ENCODE measurements at places on chromosomes 12 and 14.

DNA sequence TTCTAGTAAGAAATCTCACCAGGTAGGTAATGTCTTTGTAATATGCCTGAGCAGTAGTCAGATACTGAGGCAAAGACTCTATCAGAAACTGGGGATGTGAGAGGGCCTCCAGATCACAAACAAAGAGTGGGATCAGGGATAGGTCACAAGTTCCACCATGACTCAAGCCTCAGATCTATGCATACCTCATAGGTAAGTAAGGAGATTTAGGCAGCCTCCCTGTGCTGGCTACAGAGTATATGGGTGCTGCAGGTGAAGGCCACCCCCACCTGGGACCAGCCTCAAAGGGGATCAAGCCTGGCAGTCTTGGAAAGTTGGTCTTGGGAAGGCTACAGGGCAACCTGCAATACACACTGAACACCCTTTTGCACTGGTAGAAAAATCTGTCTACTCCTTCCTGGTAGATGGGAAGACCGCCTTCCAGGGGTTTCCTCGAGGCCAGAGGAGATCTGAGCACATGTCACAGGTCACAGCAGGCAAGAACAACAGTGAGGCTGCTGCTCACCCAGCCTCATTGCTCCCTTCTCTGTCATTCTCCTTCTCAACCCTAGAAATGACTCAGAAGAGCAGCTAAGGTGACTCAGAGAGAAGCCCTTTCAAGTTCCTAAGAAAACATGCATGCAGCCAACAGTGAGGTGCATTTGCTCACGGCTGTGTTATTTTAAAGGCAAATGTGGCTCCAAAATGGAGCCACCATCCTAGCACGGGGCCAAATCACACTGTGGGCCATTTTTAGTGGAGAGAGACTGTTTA lies 143.4 kb upstream of the CDKN3 start:
- DNase-seq, result no peak

- DNase-seq, result no peak
These were observed 234.9 kb upstream of the PLEKHG7 start for GRCh38 chr12:92467886-92468285.

- DNase-seq, result no peak
These were observed 18.6 kb downstream of the PRORP start for GRCh38 chr14:35140718-35141581.

- DNase-seq, result no peak
These were observed 22.9 kb upstream of the KRT83 start for GRCh38 chr12:52344111-52344510.

- no peak for DNase-seq
These were observed 129.5 kb downstream of the KIF26A start for GRCh38 chr14:104267895-104268294.

DNA sequence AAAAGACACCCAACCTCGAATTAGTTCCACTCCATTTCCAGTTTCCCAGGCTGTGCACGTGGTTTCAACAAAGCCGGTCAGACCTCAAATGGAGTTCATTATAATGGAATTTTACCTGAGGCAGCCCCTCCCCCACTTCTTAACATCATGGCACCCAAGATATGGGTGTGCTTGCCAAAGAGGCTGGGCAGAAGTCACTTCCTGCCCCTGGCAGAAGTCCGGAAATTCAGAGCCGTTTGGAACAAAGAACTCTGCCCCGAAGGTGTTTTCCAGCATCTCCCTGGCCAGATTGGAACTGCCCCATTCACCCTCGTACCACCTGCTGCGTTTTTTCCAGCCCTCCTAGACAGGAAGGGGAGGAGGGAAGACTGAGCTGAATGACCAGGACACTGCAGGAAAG lies 8.2 kb downstream of the VDR start:
- DNase-seq, result no peak

DNA sequence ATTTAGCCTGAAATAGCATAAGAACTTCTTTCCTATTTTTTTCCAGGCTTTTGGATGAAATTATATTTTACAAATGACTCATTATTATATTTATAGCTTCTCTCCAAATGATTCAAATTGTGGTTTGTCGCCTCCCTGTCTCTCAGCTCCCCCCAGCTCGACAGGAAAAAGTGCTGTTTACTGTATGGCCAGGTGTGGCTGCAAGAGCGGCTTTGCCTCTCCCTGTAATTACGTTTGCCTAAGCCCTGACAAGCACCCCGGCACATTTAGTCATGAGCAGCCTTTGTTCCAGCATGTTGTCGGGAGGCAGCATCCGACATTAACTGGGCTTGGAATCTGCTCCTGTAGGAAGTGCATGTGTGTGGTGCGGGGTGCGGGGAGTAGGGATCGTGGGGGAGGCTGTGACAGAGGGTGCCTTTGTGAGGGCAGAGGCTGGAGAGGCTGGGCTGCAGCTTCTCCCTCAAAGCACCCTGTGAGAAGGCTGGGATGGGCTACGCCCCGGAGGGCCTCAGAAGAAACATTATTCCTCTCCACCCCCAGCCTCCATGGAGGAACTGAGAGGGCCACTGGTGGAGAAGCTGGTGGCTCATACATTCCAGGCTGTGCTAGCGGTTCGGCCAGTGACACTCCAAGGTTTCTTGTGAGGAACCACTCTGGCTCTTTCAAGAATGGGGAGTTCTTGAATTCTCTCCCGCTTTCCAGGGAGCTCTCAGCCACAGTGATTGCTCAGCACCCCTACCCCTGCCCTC lies 42.1 kb upstream of the CTDSP2 start:
- no peak for DNase-seq

GRCh38 chr12:1593174-1594005 lies 991 bp downstream of the FBXL14 start:
- no peak for DNase-seq

- no peak for DNase-seq
These were observed 24.1 kb downstream of the ANKRD13A start for GRCh38 chr12:110023059-110023980.

DNA sequence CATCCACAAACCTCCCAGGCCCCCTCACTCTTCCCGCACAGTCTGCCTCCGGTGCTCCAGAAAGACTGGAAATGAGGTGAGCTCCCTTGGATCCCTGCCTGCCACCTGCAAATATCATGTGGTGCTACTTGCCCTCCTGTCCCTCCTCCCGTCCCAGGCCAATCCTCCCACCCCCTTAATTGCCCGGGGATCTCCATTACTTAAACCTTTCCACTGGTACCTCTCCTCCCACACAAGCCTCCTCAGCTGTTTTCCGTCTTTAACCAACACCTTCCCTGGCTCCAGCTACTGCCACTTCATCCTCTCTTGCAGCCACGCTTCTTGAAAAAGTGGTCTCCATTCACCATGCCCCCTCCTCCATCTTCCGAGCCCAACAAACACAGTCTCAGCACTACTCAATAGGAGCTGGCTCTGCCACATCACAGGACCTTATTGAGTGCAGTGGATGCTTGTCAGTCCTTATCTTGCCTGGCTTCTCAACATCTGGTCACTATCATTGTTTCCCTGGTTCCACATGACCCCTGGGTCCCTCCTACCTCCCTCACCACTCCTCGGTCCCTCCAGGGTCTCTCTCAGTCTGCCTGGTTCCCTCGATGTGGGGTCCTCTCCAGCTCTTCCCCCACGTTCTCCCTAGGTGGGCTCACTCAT lies 11.5 kb downstream of the FAIM2 start:
- no peak for DNase-seq

DNA sequence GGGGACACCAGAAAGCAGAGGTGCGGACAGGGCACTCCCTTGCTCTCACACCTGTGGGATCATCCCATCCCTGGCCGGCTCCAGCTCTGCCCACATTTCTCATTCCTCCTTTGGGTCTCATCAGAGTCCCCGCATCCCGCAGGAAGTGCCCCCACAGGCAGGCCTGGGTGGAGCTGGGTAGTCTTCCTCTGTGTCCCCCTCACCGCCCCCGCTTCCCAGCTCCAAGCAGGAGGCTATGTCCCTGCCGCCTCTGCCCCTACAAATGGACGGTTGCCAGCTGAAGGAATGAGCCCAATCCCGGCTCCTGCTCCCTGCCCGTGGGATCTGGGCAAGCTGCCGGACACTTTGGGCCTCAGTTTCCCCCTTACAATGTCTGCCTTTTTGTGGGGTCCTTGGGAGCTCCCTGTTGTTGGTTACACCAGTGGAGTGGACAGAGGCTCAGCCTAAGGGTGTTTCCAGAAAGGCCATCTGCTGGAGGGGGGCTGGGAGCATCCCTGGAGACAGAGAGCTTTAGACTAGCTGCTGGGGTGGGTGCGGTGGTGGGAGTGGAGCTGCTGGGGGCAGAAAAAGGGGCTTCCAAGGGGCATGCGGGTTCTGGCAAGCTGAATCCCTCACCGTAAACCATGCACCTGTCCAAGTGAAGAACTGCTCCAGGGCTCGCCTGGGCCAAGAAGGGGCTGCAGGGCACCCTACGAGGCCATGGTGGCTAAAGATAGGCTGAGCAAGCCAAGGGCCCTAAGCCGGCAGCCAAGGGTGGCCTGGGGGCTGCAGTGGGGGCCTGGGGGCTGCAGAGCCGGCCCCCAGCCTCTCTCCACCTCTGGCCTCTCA lies 7.9 kb upstream of the GPR132 start:
- DNase-seq, result no peak

DNA sequence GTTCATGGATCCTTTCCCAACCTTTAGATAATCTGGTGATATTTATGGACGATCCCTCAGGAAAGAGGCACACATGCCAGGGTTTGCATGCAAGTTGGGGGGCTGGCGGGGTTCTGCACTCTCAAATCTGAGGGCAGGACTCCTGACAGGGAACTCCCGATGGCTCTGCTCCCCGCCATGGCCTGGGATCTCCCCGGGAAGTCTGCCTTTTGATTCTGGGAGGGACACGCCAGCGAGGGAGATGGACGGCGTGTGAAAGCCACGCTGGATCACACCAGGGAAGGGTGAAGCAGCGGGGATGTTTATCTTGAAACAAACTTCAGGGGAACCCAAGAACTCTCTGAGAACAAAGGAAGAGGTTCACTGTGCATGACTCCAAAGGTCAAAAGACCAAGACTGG lies 43.6 kb downstream of the LGMN start:
- DNase-seq, result no peak

- DNase-seq, result no peak
These were observed 19.9 kb downstream of the PLBD2 start for GRCh38 chr12:113378291-113378690.

GRCh38 chr12:124233041-124233796 lies 61.7 kb upstream of the RFLNA start:
- no peak for DNase-seq

- no peak for DNase-seq
These were observed 303.9 kb downstream of the TTC6 start for GRCh38 chr14:37899365-37899764.

DNA sequence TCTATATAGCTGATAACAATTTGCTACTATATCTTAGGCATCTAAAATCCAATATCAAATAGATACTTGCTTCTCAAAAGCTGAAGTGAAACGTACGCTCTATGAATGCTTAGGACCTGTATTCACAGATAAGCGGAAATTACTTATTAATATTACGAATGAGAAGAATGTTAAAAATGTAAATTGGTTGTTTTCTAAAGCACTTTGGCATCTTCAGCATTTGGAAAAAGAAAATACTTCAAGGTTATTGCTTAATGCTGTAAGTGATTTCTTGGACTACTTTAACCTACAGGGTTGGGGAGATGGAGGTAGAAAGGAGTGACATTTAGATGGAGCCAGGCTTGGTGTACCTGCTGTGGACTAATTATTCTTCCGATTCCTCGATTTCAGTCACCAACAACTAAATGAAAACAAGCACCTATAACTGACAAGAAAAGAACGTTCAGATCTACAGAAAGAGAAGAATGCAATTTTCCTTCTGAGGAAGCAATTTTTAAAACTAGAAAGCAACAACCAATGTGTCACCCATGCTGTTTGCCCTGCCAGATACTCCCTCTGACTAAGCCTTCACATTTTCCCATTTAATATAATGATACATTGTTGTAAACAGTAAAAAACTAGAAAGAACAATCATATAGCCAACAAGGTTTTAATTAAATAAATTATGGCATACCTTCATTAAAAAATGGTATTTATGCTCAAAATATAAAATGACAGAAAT lies 49.3 kb downstream of the SLC25A21 start:
- no peak for DNase-seq
